ENCODE measurements at places on chromosomes 2 and 18.

GRCh38 chr18:3703732-3704176 lies 253.8 kb downstream of the TGIF1 start:
- no peak for DNase-seq

GRCh38 chr18:6626457-6626856 lies 103.1 kb upstream of the ARHGAP28 start:
- DNase-seq, result no peak

DNA sequence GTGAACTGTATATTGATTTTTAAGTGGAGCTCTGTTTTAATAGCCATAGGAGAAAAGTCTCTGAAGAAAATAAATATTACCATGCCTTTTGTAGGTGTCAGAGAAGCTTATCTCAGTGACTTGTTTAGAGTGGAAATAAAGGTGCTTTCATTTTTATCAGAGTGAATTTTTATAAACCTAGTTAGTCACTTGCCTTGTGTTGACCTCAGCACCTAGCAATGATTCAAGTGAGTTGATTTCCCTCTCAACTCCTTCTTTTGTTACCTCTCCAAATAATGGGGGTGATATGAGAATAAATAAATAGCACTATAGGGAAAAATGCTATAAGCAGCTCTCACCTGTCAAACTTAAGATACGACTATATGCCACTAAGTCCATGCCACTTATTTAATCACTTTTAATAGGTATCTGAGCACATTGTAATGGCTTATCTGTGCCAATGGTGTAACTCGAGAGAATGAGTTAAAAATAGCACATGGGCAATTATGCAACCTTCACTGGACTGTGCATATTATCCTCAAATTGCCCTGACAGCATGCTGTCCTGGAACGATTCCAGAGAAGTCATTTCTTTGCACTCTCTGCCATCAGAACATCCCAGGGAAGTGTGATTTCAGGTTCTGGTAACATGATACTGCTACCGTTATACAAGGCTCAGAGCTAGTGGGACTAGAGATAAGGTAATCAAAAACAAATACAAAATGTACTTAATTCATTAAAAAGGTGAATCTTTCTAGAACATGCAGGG lies 290.8 kb downstream of the CCDC85A start:
- no peak for DNase-seq

GRCh38 chr2:191114403-191114886 lies 36.3 kb downstream of the STAT4 start:
- DNase-seq, result peak; percentile 45

Data from activated naive CD8-positive, alpha-beta T cell treated with anti-CD3 and anti-CD28 coated beads, Interleukin-2, amount 10 ng/mL, durations not matched to agents 7 days and 5 days (primary cell).